EH (cell line): ENCODE measurements at places on chromosomes 12 and 14.
A peak's percentile ranks its signal among the peaks of the same experiment; 100 is the strongest.

DNA sequence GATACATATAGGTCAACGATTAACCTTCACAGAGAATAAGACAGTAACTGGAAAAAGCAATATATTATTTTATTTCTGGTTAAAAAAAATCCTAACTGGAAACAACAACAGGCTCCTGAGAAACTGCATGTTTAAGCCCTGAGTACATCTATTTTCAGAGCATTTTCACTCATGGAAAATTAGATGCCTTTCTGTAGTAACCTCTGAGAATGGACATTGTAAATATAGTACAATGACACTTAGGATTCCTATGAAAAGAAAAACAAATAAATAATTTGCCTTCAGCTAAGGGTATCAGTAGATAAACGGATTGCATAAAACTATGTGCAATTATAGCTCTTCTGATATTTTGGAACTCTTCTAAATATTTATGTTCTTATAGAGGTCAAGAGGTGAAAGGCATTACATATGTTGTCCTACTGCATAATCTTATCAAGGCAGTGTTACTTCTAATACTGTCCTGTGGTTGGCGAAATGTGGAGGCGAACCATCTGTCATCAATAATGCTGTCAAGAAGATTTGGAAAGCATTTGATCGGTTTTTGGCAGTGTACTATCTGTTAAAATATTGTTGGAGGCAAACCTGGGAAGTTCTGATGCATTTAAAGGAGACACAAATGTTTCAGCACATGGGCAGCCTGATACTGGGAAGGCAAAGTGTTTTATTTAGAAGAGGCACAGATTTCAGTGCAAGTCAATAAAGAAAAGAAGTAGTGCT, 381.8 kb downstream of the BTG1 start:
- no peak for DNase-seq

- no peak for DNase-seq
These were observed 26.7 kb downstream of the TSPAN11 start for GRCh38 chr12:30953257-30953656.

GRCh38 chr14:101173698-101174521, 270.4 kb upstream of the RTL1 start:
- DNase-seq = no peak

GRCh38 chr12:51326698-51327439, 2.9 kb upstream of the BIN2 start:
- DNase-seq = peak; percentile 90

DNA sequence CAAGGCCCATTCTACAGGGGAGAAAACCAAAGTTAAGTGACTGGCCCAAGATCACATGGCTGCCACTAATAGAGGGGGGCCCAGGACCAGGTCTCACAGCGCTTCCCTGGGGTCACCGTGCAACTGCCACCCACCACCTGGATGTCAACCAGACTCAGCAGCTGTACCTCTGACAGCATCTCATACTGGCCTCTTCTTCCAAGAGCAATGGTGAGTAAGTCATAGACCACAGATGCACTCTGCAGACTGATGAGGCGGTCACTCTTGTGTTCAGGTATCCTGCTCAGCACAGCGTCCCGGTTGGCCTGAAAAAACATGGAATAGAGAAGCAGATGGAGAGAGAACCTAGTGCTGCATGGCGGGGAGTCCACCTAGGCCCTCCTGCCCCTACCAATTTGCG, 139.9 kb downstream of the TTC7B start:
- DNase-seq = no peak

- DNase-seq = no peak
These were observed 13.3 kb downstream of the SLC25A29 start for GRCh38 chr14:100292776-100293461.

- DNase-seq = no peak
These were observed 218.9 kb upstream of the SFSWAP start for GRCh38 chr12:131491916-131492490.

GRCh38 chr14:72352012-72352411, 419.8 kb downstream of the RGS6 start:
- DNase-seq = no peak

DNA sequence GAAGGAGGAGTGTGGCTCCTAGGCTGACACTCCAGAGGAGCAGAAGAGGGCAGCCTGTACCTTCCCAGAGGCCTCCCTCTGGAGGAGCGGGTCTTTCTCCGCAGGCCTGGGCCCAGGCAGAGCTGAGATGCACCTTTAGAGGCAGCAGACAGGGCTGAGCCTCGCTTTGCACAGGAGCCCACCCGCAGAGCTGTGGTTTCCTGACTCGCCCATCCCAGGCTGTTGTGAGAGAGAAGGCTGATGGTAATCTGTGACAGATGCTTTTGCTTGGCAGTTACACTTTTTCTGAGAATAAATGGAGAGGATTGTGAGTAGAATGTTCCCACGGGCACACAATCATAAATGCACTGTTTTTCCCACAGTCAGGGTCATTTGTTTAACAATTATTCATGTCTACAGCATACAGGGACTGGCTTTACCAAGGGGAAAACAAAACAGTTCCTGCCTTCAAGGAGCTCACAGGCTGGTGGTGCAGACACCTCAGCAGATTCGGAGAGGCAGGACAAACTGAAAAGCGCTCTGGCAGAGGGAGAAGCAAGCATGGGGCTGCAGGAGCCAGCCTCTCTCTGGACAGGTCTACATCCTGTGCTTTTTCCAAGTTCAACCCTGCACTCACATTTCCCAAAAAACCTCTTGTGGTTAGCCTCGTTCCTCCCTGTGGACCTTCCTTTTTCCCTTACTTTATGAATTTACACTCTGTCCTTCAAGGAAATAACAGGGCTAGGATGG, 13.9 kb downstream of the EVL start:
- DNase-seq = peak; percentile 91

DNA sequence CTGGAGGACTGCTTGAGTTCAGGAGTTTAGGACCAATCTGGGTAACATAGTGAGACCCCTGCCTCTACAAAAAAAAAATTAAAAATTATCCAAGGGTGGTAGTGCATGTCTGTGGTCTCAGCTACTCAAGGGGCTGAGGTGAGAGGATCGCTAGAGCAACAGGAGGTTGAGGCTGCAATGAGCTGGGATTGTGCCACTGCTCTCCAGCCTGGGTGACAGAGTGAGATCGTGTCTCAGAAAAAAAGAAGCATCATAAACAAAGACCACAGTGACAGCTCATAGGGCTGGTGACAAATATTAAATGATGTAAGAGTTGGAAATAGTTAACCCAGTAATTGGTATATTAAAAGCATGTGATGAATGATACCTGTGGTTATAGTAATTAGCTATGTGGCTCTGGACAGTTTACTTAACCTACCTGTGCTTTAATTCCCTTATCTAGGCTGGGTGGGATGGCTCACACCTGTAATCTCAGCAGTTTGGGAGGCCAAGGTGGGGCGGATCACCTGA, 68.0 kb downstream of the GSC start:
- no peak for DNase-seq

GRCh38 chr12:111034083-111034885, 113.9 kb upstream of the MYL2 start:
- DNase-seq = no peak

DNA sequence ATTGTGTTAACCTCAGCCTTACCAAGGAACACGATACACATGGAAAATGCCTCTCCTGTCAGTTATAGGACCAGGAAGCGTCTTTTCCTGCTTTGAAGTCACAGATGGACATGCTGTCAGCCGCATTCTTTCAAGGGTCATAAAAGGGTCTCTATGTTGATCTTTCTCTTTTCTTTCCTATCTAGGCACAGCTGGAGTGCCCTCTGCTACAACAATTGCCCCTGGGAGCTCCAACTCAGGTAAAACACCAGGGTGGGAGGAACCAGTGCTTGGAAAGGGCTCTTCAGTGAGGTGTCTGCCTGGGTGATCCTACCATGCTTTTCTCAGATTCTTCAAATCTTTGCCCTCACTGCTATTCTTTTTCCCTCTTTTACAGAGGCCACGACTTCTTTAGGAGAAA, 157.4 kb upstream of the CNTN1 start:
- DNase-seq = no peak

- DNase-seq = no peak
These were observed 205.6 kb downstream of the KIF26A start for GRCh38 chr14:104343690-104344640.

- peak; percentile 77 for DNase-seq
These were observed 30.3 kb downstream of the HMGA2 start for GRCh38 chr12:65854629-65855028.

DNA sequence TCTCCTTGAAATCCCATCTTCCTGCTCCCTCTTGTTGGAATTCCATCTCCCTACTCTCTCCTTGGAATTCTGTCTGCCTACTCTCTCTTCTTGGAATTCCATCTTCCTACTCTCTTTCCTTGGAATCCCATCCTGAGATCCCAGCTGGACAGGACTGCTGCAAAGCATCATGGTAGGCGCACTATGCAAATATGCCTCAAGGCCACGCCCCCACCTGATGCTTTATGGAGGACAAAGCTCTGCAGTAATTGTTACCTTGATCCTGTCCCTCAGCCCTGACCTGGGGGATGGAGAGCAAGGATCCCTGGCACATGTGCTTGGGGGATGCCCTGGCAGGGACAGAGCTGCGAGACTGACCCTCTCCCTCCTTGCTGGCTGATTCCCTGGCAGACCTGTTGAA, 185.6 kb downstream of the TBX5 start:
- no peak for DNase-seq

- DNase-seq = peak; percentile 87
These were observed 2.3 kb upstream of the CLEC1A start for GRCh38 chr12:10101042-10101579.

DNA sequence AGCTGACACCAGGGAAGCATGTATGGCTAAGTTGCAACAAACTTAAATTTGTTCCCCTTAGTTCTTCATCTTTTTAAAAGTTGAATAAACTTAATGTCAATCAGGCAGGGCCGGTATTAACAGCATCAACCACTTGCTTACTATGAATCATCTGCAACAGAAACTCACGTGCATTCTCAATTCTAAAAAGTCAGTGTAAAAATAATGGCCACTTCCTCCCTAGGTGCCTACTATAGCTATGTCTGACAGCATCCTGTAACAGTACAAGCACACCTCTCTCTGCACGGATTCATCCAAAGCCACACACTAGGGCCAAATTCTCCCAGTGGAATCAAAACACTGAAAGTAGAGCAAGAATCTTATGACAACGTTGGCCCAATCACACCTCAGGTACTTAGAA, 48.6 kb downstream of the PPP1R36 start:
- no peak for DNase-seq

- DNase-seq = no peak
These were observed 46.5 kb downstream of the CHGA start for GRCh38 chr14:92969430-92969829.

DNA sequence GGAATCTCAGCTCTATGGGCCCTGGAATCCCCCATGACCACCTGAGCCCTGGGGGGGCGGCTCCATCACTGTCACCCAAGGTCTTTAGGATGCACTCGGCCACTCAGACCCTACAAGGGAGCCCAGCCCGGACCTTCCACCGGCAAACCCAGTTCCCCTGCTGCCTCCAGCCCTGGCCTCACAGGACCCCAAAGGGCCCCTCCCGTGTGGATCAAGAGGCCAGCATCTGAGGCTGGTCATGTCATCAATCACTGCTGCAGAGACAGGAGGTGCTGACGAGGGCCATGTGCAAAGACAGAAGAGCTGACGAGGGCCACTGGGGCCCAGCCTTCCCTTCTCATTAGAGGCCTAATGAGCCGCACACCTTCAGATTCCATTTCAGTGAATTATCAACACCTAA, 39.0 kb upstream of the SFSWAP start:
- DNase-seq = no peak
